Osteocyte (in vitro differentiated cells): ENCODE measurements at places on chromosomes 5 and 9. TPM values are rescaled to one million over a fixed set of nuclear protein-coding genes. Genes with fewer than 3 reads are reported as not detected.
A peak's percentile ranks its signal among the peaks of the same experiment; 100 is the strongest.

- DNase-seq, result no peak
- H3K4me3 ChIP-seq, result no peak overlapping the region
- peaks cover 9% of the 10 kb centered on the region for H3K4me1 ChIP-seq
- peaks cover 14% of the 10 kb centered on the region for H3K36me3 ChIP-seq
These were observed 102.2 kb downstream of the PARP8 start for GRCh38 chr5:50768634-50769033.

DNA sequence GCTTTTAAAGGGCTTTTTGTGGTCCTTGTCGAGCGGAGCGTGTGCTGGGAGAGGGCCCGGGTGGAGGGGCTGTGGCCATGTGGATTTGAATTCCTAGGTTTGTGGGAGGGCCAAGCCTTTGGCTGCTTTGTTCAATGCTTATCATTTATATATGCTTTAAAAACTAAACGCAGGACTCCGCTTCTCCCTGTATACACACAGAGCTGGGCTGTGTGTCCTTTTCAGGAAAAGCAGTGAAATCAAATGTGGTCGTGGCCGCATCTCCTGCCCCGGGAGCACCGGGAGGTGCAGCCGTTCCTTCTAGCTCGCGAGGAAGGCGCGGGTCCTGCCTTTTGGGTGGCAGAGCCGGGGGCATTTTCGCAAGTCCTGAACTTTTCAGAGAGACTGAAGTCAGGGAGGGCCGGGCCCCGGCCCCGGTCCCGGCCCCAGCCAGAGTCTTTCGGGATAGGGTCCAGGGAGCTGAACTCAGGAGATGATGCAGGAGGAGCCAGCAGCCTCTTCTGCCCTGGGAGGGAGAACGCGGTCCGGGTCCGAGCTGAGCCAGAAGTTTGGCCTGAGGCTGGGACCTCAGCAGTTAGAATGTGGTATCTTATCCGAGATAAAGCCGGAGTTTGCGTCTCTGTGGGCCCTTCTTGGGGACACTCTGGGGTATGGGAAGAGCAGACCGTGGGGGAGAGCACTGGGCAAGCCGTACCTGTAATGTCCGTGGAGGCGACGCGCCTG lies 158.8 kb downstream of the C9orf152 start:
- no peak for DNase-seq
- H3K36me3 ChIP-seq, result peaks cover 3% of the 10 kb centered on the region
- peak overlapping the region; percentile 97 for H3K4me3 ChIP-seq
- H3K27ac ChIP-seq, result peak overlapping the region; percentile 94

DNA sequence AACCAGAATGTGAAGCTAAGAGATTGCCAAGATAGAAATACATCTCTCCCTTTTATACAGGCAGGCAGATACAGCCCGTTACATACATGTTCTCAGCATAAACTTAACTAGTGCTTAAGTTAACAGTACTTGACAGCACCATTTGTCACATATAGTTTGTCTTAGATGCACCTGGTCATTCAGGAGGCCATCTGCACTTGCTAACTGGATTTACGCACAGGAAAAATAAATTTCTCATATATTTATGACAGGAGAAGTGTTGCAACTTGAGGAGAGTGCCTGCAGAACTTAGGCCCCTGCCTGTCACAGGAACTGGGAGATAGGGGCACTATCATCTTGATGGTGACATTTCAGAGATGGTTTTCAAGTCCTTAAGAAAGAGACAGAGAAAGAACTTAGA lies 1462.1 kb upstream of the CDH9 start:
- DNase-seq, result no peak
- H3K27me3 ChIP-seq, result peaks cover 10% of the 10 kb centered on the region
- no peak overlapping the region for H3K4me3 ChIP-seq
- no peak overlapping the region for H3K27ac ChIP-seq

DNA sequence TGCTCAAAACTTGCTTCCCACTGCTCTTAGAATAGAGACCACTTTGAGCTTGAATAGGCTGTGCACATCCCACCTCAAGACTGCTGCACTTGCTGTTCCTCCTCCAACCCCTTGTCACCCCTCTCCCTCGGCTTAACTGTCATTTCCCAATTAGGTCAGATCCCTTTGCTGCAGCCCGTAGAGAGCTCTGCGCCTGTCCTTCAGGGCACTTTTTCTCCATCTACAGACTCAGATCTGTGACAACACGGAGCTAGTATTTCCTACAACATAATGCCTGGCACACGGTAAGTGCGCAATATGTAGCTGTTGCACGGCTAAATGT lies 485 bp upstream of the HABP4 start:
- peaks cover 28% of the 10 kb centered on the region for H3K4me1 ChIP-seq
- H3K4me3 ChIP-seq, result peak overlapping the region; percentile 78
- no peak for DNase-seq
- no peaks in the 10 kb centered on the region for H3K36me3 ChIP-seq

DNA sequence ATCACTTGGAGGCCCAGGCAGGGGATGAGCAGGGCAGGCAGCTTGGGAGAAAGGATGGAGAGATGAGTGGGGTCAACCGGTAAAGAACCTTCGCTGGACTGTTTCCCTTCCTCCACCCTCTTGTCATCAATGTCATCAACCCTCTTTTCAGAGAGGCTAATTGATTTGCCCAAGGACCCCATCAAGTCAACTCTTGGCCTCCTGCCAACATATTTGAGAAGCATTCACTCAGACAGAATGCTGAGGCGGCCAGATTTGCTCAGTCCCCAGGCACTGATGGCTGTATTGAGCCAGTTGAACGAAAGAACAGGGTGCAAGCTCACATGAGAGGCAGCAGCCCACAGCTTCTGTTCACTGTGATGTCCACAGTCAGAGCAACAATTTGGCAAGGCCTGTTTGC lies 193.5 kb downstream of the RFK start:
- peaks cover 2% of the 10 kb centered on the region for H3K27me3 ChIP-seq
- H3K4me1 ChIP-seq, result peaks cover 11% of the 10 kb centered on the region
- no peak overlapping the region for H3K27ac ChIP-seq
- DNase-seq, result no peak
- no peaks in the 10 kb centered on the region for H3K36me3 ChIP-seq
- no peak overlapping the region for H3K4me3 ChIP-seq

DNA sequence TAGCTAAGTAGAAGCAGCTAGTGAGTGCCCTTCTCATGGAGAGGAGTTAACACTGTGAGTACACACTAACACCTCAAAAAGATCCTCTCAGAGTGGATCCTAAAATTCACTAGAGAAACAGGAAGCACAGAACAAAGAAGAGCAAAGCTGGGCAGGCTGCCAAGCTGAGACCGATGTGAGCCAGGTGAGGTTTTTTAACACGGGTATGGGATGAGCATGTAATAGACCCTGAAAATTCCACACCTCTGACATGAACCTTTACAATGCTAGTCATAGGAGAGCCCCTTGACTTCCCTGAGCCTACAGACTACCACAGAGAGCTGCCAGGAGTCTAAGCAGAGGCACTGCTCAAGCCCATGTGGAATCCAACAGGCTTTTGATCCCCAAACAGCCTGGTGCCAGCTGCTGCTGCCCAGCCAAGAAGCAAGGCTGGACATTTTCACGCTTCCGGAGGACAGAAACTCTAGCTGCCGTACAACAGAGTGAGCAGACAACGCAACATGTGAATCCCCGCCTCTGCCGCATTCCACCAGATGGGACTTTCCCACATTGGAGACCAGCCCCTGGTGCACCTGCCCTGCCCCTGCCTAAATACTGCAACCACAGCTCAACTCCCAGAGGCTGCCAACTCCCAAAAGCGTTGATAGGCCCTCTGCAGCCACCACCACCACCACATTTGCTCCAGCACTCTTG lies 280.8 kb downstream of the CDH10 start:
- H3K36me3 ChIP-seq, result no peaks in the 10 kb centered on the region
- no peaks in the 10 kb centered on the region for H3K27me3 ChIP-seq
- no peak overlapping the region for H3K4me3 ChIP-seq
- H3K27ac ChIP-seq, result no peak overlapping the region
- peaks cover 1% of the 10 kb centered on the region for H3K4me1 ChIP-seq

GRCh38 chr9:99361817-99362216 lies 139.7 kb downstream of the SEC61B start:
- no peak for DNase-seq
- H3K27me3 ChIP-seq, result peaks cover 11% of the 10 kb centered on the region
- no peak overlapping the region for H3K4me3 ChIP-seq
- no peak overlapping the region for H3K27ac ChIP-seq
- H3K4me1 ChIP-seq, result peaks cover 33% of the 10 kb centered on the region

DNA sequence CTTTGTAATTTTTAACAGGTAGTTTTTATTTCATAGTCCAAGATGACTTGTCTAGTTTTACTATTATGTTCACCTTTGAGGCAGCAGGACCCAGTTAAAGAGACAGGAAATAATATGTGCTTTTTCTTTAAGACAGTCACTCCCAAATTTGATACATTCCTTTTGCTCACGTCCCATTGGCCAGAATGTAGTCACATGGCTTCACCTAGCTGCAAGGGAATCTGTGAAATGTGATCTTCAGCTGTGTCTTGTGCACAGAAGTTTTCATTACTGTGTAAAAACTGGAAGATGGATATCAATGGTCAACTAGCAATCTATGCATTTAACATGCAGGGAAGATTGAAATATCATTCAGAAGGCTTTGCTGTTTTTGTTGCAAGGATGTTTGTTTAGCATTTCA lies 41.1 kb downstream of the XRCC4 start:
- no peaks in the 10 kb centered on the region for H3K4me1 ChIP-seq
- peaks cover 8% of the 10 kb centered on the region for H3K36me3 ChIP-seq
- no peaks in the 10 kb centered on the region for H3K27me3 ChIP-seq
- DNase-seq, result no peak
- no peak overlapping the region for H3K27ac ChIP-seq

DNA sequence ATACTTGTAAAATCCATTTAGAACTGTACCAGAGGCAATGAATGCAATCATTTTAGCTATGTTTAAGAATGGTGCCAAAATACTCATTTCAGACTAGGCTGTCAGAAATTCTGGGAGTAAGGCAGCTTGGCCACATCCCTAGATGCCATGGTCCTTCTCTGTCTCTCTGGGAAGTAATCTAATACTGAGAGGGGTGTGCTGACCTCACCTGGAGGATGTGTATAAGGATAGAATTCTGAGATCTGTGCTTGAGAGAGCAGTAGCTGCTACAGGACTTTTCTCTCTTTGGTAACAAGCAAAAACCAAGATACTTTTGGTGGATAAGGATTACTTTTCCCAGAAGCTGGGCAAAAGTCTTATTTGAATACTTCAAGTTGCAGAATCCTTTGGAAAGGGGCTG lies 68.1 kb upstream of the MRPS30 start:
- DNase-seq, result no peak
- peaks cover 4% of the 10 kb centered on the region for H3K27me3 ChIP-seq

- H3K27me3 ChIP-seq, result no peaks in the 10 kb centered on the region
- no peak overlapping the region for H3K27ac ChIP-seq
- no peaks in the 10 kb centered on the region for H3K36me3 ChIP-seq
- H3K4me1 ChIP-seq, result no peaks in the 10 kb centered on the region
- no peak for DNase-seq
These were observed 238.8 kb downstream of the DMAC1 start for GRCh38 chr9:7560669-7561305.

The GRM6 gene
- total RNA-seq, result not detected in 2 replicates

The PCDHA10 gene
- total RNA-seq, result 6.0 and 6.1 TPM in 2 replicates

GRCh38 chr9:134264169-134264568 lies 62.1 kb upstream of the RXRA start:
- no peak overlapping the region for H3K27ac ChIP-seq
- H3K4me3 ChIP-seq, result no peak overlapping the region
- H3K27me3 ChIP-seq, result peaks cover 20% of the 10 kb centered on the region

DNA sequence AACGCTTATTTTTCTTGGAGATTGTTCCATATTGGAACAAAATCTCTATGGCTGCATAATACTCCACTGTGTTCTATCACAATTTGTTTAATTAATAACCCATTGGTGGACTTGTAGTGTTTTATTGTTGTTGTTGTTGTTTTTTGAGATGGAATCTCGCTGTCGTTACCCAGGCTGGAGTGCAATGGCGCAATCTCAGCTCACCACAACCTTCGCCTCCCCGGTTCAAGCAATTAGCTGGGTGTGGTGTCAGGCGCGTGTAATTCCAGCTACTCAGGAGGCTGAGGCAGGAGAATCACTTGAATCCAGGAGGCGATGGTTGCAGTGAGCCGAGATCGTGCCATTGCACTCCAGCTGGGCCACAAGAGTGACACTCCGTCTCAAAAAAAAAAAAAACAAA lies 38.7 kb downstream of the SPRY4 start:
- no peaks in the 10 kb centered on the region for H3K27me3 ChIP-seq
- H3K4me3 ChIP-seq, result no peak overlapping the region
- no peaks in the 10 kb centered on the region for H3K36me3 ChIP-seq
- no peak for DNase-seq
- H3K27ac ChIP-seq, result no peak overlapping the region

DNA sequence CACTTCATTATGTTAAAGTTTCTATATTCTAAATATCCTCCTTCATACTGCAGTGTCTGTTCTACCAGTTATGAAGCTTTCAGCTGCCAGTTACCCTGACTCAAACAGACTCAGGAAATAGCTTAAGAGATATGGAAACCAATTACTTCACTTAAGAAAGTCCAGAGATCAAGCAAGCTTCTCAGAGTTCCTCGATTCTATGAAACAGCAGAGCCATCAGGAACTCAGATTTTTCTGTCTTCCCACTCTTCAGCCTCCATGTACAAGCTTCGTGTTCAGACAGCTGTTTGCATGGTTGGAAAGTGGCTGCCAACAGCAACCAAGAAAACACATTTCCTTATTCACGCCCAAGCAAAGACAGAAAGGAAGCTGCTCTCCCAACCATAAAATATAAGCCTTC lies 216.1 kb downstream of the ACTL7B start:
- no peak overlapping the region for H3K4me3 ChIP-seq
- H3K27ac ChIP-seq, result no peak overlapping the region
- no peak for DNase-seq
- H3K27me3 ChIP-seq, result peaks cover 43% of the 10 kb centered on the region
- peaks cover under 1% of the 10 kb centered on the region for H3K4me1 ChIP-seq

DNA sequence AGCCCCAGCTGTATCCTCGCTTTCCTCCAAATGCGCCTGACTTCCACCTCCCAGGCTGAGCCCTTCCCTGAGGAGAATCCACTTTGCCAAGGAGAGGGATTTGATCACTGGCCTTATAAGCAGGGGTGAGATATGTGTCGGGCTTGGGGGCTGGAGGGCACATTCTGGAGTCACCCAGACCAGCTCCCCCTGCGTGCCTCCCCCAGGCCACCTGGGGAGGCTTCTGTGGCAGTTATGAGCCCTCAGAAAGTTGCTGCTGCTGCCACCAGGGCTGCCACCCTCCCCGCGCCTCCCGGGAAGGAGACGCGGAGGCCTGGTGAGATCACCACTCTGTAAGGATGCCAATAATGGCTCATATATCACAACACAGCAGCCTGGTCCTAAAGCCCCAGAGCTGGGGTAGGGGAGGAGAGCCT lies 211.5 kb downstream of the PAPPA start:
- peaks cover 44% of the 10 kb centered on the region for H3K36me3 ChIP-seq
- no peak overlapping the region for H3K27ac ChIP-seq
- no peaks in the 10 kb centered on the region for H3K27me3 ChIP-seq
- peaks cover 14% of the 10 kb centered on the region for H3K4me1 ChIP-seq
